ENCODE measurements at places on chromosomes 16 and 17.

- no peak for DNase-seq
Measured at GRCh38 chr16:17193566-17194100, 277.1 kb downstream of the XYLT1 start.

GRCh38 chr16:30910427-30911029, 12.8 kb upstream of the FBXL19 start:
- DNase-seq, result no peak

- DNase-seq, result no peak
Measured at GRCh38 chr16:12602811-12603698, 200.6 kb downstream of the CPPED1 start.

GRCh38 chr17:49361129-49361901, 735 bp downstream of the ZNF652 start:
- DNase-seq, result peak; percentile 88

DNA sequence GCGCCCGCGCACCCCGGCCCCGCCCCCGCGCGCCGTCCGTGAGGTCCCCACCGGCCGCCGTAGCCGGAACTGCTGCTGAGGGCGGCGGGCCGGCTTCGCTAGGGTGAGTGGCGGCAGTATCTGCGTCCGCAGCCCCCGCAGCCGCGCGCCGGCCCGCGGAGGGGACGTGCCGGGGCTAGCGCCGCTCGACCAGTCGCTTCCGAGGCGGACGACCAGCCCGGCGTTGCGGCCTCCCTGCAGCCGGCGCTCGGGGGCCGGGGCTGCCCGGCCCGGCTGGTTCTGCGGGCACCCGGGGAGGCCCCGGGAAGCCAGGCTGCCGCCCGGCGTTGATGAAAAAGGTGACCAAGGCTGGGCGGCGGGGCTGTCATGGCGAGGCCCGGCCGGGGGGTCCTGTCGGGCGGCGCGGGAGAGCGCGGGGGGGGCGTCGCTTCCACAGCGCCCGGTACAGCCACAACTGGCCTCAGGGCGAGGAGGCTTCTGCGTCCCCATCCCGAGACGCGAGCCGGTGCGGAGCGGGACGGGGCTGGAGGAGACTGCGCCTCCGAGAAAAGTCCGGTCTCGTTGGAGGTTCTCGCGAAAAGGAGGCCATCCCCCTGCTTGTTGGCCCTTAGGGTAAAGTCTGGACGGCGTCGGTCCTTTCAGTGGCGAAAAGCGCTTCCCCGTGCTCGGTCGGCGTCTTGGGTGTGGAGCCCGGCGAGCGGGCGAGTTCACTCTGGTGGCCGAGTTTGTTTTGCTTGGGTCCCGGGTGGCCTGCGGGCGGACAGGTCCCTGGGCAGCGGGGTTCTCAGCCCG, at the start of gene CRAMP1:
TSS of gene CRAMP1 (plus strand) at position 41 of the 792 bp plus-strand sequence. CDS start 2,280 bp downstream, outside the sequence.
- DNase-seq, result peak; percentile 50

GRCh38 chr16:580946-581498, 8.8 kb upstream of the RAB40C start:
- no peak for DNase-seq

DNA sequence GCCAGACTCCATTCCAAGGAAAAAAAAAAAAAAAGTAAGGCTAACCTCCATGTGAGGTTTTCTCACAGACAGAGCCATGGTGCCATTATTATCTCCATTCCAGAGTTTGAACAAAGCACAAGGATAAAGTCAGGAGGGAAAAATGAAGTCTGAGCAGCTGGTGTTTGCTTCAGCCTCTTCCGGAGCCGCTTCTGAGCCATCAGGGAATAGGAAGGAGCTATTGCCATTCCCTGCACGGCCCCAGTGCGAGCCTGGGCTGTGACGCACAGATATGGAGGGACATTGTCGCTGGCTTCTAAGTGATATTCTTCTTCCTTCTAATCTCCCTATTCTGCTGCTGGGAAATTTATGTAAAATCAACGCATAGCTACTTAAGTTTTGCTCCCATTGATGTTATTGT, 69.5 kb upstream of the PIRT start:
- DNase-seq, result no peak

DNA sequence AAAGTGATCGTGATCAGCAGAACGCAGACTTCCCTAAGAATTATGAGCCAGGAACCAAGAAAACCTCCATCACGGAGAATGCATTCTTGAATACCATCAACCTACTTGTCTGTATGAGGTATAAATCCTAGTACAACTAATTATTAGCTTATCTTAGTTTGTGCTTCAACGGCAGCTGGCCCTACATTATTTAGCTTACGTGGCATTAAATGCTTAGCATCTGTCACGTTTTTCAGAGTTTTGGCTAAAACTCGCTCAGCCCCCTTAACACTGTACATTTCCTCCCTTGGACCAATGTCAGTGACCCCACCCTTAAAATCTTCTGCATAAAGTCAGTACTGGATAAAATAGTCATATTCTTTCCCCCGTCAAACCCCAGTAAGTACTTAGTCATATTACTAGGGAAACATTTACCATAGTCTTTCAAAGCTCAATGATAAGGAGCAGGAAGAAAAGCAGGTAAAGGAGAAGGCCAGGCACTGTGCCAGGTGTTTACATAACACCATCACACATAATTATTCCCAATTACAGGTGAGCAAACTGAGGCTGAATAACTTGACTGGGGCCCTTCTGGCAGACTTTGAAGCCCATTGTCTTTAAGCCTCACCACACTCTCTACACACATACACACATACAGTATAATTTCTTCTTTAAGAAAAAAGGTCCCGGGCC, 16.6 kb upstream of the TXNDC11 start:
- DNase-seq, result no peak

GRCh38 chr17:75981019-75981615, 2.1 kb downstream of the TEN1 start:
- DNase-seq, result no peak

DNA sequence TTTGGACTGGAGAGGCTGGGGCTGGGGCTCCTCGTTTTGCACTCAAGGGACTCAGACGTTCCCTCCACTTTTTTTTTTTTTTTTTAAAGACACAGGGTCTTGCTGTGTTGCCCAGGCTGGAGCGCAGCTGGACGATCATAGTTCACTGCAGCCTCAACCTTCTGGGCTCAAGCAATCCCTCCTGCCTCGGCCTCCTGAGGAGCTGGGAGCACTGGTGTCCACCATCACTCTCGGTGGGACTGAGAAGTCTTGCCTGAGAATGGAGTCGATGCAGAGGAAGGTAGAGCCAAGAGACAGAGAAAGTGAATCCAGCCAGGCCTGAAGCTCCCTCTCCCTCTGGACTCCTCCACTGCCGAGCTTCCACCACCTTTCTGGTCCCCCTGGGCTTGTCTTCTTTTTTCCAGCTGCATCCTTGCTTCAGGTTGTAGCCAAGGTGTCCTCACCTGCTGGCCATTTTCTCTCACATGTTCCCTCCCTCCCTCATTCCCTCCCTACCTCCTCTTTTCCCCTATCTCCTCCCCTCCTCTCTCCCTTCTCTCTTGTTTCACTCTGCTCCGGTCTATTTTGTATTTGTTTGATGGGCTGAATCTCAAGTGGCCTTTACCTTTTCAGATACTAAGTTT, 233.8 kb downstream of the SNX29 start:
- DNase-seq, result no peak

- DNase-seq, result no peak
Measured at GRCh38 chr17:38353086-38353604, 1.5 kb downstream of the SOCS7 start.

DNA sequence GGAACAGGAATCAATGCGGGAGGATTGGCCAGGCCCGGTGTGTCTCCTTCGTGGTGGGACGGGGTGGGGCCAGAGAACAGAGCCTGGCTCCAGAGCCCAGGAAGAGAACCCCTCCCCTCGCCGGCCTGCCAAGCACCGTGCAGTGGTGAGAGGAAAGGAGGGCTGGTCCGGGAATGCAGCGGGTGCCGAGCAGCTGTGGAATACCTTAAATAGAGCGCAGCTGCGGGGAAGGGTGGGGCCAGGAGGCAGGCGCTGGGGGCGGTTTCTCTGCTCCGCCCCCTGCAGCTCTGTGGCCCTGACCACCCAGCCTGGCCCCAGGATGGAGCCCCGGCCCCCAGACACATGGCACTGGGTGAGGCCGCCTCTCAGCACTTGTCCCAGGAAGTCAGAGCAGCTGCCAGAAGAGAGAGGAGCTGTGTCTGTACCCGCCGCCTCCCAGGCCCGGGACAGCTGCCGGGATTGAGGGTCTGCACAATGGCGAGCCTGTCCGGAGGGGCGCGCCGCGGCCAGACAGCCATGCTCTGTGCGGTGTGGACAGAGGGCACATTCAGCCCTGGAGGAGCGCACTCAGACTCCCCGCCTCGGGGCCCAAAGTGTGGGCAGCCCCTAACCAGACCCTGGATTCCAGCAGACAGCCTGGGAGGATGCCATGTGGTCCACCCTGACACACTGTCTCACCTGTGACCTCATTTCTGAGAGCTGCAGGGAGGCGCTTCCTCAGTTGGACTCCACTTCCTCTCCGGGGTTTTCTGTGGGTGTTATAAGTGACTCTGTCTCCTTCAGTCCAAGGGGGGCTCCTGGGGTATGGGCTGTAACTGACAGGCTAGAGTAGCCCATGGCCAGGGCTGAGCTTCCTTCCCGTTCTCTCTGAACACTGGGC, 268.8 kb downstream of the SEC14L1 start:
- peak; percentile 71 for DNase-seq

- no peak for DNase-seq
Measured at GRCh38 chr16:65079549-65079948, 42.3 kb downstream of the CDH11 start.

DNA sequence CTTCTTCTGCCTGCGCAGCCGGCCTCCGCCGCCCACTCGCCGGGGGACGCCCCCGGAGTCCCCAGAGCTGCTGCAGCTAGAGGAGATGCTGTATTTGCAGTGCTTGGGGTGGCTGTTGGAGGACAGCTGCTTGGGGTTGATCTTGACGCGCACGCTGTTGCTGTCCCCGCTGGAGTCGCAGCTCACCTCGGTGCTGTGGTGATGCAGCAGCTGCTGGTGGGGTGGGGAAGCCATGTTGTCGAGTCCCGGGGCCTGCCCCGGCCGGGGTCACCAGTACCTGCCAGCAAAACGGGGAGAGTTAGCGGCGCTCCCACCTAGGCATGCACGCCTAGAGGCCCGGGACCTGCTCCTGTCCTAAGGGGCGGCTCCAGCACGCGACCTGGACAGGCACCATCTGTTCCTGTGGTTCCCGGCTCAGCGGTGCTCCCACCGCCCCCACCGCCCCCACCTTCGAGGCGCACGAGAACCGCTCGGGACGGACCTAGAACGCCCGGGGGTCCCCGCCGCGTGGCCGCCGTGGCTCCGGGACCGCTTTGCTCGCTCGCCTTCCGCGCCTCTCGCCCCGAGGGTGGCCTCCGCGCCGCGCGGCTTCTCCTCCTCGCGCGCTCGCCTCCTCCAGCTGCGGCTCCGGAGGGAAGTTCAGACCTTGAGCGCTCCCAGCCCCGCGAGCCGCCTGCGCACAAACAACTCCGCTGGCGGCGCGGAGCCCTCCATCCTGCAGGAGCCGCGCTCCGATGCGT, 863 bp downstream of the ADCY9 start:
- peak; percentile 64 for DNase-seq

- no peak for DNase-seq
Measured at GRCh38 chr16:64184156-64184555, 937.7 kb downstream of the CDH11 start.

DNA sequence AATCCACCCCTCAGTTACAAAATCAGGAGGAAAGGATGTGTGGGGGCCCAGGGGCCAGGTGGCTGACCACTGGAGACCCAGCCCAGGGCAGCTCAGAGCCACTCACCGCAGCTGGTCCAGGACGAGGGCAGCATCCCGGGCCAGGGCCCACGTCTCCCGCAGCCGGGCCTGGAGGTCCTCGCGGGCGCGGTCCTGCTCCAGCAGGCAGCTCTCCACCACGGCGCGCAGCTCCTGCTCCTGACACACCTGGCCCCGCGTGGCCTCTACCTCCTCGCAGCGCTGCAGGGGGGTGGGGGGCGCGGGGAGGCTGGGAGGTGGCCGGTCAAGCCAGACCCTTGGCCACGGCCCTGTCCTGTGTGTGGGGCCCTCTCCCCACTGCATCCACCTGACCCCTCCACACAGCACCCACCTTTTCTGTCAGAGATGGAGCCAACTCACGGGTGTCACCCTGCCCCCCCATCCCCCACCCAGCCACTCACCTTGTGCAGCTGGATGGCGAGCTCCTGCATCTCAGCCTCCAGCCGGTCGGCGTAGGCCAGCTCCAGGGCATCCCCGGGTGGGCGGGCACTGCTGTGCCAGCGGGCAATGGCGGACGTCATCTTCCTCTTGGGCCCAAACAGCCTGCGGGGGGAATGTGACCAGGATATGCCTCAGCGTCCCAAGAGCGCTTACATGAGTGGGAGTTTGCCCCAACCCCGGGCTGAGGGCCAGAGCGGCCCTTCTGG, 5.1 kb downstream of the NUDT16L1 start:
- DNase-seq, result peak; percentile 38

DNA sequence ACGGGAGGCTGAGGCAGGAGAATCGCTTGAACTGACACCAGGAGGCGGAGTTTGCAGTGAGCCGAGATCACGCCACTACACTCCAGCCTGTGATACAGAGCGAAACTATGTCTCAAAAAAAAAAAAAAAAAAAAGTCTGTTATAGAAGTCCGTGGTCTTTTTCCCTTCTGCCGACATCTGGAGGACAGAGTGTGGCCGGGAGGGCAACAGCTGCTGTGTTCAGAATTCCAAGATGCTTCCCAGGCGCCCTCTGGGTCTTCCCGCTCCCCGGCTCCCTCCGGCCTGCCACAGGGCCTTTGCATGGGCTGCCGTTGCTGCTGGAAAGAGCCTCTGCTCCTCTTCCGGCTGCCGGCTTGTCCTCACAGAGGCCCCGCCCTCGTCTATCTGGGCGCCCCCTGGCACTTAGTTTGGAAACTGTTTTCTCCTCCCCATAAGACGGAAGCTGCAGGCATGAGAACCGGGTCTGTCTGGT, 2.4 kb upstream of the CACNA1H start:
- DNase-seq, result no peak

DNA sequence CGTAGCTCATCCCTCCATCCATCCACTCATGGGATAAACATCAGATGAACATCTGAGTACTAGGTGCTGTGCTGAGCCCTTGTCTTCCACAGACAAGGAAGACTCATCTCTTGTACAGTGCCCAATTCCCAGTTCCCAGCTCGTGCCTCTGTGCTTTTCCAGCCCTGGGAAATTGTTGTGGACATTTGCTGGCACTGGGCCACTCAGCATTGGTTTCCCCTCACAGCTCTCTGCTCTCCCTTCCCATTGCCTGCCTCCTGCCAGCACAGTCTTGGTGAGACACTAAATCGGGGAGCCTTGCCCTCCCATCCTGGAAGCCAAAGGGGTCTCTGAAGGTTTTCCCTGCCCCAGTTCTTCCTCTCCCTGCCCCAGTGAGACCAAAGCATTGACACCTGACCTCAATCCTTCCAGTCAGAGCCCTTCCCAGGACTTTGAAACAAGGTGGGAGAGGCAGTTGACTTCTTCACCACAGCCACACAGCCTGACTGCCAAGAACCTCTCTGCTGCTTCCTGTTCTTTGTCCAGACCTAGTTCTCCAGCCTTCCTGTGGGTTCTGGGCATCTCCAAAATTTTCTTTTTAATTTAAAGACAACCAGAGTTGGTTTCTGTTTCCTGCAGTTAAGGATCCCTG, 50.2 kb downstream of the WSB1 start:
- DNase-seq, result no peak

GRCh38 chr17:59829217-59830006, 63.3 kb downstream of the TUBD1 start:
- peak; percentile 80 for DNase-seq

- no peak for DNase-seq
Measured at GRCh38 chr17:30922235-30923030, 688 bp downstream of the ADAP2 start.
